SW480 (cell line): ENCODE measurements at places on chromosomes 11 and 22.
A peak's percentile ranks its signal among the peaks of the same experiment; 100 is the strongest.

DNA sequence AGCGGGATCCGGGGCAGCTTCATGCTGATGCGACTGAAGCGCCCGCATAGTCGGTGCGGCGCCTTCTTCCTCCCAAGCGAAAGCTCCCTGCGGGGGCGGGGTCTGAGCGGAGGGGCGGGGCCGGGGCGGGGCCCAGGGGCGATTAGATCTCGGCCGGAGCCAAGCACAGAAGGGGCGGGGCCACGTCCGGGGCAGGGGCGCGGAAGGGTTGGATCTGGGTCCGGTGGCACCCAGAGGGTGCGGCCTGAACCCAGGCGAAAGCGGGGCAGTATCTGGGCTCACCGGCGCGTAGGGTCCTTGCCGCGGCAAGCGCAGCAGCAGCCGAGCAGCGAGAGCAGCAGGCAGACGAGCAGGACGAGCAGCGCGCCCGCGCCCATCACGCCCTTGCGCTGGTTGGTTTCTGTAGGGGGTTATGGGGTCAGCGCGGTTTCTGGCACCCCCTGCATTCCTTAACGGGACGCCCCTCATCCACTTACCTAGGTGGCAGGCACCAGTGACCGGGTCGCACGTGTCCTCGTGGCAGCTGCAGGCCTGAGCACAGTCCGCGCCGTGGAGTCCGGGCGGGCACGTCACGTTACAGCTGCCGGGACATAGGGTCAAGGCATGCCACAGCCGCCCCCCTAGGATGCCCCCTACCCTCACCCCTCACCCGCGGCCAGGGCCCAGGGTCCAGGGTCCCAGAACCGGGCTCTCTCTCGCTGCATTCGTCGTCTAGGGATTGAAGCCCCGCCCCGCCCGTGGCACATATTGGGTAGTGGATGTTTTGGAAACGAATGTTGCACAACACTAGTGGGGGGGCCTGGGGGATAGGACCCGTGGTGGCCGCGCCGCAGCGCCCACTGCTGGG is 8.1 kb downstream of the SCARF2 start:
- DNase-seq = peak; percentile 57

GRCh38 chr22:22075382-22076163 is 93.0 kb upstream of the TOP3B start:
- DNase-seq = no peak

DNA sequence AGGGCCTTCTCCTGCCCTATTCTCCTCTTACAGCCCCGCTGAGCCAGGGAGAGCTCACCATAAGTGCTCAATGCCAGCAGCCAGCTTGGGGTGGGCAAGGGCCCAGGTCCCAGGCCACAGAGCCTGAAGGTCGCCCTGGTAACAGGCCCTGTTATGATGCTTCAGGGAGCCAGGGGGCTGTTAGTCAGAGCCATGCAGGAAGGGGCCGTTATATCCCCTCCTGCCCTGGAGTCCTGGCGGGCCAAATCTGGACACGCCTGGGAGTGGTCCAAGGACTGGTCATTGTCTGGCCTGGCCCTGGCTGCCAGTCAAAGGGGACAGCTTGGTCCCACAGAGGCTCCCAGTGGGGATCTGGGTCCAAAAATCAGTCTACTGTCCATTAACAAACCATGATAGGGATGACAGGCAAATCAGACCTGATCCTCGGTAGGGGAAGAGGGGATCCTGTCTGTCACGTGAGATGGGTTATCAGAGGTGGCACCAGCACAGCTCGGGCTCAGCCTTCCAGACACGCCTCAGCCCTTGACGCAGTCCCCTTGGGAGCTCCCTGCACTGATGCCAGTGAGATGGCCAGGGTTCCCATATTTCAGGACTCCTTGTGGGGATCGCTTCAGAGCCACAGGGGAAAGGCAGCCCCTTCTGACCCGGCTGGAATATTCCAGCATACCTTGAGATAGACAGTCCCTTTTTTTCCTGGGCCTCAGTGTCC is 55.9 kb downstream of the LRRC32 start:
- DNase-seq = no peak

GRCh38 chr11:112522536-112522935 is 261.9 kb upstream of the PLET1 start:
- no peak for DNase-seq

- peak; percentile 64 for DNase-seq
Observed at GRCh38 chr22:40728731-40729189, 49.5 kb downstream of the MCHR1 start.
